ENCODE measurements at places on chromosomes 1 and 21.

DNA sequence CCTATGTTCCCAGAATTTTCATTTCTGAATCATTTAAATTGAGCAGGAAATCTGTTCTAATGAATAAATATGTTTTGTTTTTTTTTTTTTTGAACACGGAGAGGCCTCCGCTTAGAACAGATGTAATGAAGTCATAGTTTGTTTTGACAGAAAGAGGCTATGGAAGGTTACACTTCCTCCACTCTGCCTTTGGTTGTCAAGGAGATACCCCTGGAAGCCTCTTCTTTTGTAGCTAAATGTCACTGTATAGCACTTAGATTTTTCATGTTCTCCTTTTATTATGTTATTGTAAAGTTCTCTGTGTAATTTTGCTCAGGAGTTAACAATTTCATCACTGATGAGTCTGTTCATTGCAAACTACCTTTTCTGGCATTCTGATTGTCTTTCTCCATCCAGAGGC, 22.7 kb upstream of the GNG12 start:
- DNase-seq = peak; percentile 24

GRCh38 chr1:91502672-91503184, 2.1 kb downstream of the CDC7 start:
- DNase-seq = peak; percentile 8

DNA sequence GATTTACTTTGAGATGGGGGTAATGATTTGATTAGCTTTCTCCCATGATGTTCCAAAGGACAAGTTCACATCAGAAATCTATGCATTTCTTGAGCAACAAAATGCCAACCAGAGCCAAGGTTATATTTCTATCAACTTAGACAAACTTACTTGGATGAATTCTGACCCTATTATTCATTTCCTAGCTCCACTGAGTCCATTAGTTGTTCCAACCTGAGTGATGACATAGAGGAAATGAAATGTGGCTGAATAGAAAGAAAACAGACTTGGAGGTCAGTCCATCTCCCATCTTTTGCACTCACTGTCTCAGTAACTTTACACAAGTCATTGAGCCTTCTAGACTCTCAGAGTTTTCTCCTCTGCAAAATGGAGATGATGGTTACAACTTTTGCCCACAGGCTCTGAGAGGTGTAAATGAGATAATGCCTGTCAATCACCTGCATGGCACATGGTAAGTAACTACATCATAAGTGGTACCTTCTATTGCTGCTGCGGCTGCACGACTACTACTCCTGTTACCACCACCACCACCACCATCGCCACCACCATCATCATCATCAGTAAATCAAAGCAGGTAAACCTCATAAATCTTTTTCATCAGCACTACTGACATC, 98.2 kb downstream of the PTPN14 start:
- DNase-seq = no peak

GRCh38 chr1:162561037-162561615, 396 bp upstream of the UAP1 start:
- peak; percentile 94 for DNase-seq

GRCh38 chr1:175481126-175482070, 262.0 kb downstream of the TNR start:
- DNase-seq = no peak

DNA sequence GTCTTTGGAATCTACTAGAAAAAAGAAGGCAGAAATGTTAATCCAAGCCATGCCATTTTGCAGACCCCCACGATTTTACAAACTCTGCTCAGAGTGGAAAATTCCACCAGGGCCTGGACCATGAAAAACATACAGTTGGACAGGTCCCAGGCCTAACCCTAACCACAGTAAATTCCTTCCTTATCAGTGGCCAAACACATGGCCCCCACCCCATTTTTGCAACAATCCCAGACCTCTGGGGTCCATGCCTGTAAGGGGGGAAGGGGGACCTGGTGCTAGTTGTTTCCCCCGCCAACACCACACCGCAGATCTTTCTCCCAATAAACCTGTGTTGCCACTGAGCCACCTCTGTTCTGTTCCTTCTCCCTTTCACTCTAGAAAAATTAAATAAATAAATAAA, 1352.7 kb downstream of the AMY1C start:
- no peak for DNase-seq

All from NCI-H2029 (cell line).